Stimulated activated CD4-positive, alpha-beta T cell treated with anti-CD3 and anti-CD28 coated beads, Interleukin-12 subunit alpha, Interleukin-12 subunit beta, amount 100 ng/mL, for 48 hours (primary cell): ENCODE measurements at places on chromosomes 5 and 9.

- no peak for DNase-seq
Observed at GRCh38 chr9:75953218-75953617, 62.7 kb downstream of the PCSK5 start.

GRCh38 chr5:23445573-23445972, 61.8 kb upstream of the PRDM9 start:
- no peak for DNase-seq

DNA sequence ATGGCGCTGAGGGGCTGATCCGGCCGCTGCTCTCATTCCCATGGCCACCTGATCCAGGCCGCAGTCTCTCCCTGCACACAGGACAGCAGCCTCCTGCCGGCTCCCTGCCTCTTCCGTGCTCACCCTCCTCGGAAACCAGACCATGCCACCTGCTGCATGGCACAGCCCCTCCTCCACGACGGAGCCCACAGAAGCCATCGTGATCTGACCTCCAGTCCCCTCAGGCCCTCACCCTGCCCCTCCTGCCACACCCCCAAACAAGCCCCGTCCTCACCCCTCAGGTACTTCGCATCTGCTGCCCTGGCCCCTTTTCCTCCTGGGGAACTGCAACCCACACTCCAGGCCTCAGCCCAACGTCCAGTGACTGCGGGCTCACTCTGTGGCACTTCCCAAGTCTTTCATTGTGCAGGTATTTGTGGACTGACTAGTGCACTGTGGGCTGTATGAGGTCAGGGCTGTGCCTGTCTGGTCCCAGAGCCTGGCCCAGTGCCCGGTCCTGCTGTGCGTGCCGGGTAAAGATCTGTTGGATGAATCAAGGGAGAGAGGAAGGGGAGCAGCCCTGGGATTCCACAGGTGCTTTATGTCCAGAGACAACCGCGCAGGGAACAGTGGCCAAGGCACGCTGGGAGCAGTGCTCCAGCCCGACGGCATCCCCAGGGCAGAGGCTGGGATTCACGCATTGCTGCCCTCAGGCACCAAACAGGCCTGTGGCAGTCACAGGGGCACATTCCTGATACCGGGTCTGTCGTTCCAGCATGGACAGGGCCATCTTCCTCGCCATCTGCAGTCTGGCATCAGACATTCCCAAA, 86.1 kb downstream of the ADAMTS2 start:
- DNase-seq: no peak

DNA sequence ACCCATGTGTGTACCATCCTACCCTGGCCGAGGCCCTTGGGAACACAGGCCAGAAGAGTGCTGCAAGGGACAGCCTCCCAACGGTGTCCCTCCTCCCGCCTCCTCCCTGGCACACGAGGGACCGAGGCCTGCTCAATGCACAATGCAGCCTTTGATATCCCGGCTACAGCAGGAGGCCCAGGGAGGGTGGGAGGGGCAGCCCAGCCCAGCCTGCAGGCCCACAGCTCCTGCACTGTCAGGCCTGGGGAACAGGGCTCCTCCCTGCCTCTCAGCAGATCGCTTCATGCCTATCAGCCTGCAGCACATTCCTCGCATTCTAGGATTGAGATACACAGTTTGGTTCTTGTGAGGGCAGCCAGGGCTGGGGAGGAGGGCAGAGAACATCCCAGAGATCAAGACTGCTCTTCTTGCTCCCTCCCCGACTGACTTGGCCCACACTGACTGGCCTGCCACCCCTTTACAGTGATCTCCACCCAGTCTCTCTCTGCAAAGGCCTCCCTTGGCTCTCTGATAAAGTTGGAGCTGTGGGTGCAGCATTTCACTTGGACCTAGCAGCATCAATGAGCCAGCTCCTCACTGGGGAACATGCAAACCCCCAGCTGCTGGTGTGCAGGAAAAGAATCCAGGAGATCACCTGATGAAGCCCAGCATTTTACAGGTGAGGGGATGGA, at the start of gene SH3TC2:
TSS of gene SH3TC2 (minus strand) at position 46 of the 671 bp plus-strand sequence. CDS start at position 6, 40 bp downstream.
- no peak for DNase-seq

DNA sequence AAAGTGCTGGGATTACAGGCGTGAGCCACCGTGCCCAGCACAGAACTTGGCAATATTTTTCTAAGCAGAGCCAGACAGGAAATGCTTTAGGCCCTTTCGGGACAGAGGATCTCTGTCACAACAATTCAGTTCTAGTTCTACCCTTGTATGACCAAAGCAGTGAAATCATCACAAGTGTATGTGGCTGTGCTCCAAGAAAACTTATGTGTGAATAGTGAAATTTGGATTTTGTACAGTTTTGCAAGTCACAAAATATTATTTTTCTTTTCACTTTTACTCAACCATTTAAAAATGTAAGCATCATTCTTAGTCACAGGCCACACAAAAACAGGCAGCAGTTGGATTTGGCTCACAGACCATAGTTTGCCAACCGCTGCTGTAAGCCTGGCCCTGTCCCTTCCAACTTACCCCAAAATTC, 20.4 kb upstream of the PRUNE2 start:
- no peak for DNase-seq

DNA sequence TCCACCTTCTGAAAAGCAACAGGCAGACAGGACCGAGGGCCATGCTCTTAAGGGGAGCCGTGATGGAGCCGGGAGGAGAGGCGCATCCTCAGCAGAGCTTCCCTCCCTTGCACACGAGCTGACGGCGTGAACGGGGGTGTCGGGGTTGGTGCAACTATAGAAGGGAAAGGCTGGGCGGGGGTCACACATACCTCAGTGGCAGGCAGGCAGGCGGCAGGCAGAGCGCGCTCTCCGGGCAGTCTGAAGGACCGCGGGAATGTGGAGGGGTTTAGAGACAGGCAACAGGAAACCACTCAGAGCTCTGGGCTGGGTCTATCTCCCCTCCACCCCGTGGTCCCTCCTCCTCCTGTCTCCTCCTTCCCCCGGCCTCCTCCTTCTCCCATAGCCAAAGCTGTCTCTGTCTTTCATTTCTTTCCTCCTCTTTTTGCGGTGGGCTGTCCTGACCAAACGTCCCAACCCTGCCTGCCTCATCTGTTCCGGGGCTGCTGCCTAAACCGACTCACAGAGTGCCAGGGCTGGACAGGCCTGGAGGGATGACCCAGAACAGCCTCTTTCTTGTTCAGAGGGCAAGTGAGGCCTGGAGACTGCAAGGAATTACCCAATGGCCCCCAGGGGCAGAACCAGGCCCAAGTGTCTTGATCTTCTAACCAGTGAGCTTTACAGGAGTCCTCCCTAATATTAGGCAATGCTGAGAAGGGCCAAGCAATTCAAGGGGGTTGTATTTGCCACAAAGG, at the start of gene SPARC:
TSS of gene SPARC (minus strand) at position 242 of the 734 bp plus-strand sequence. CDS start 10,727 bp downstream, outside the sequence.
- DNase-seq: no peak

DNA sequence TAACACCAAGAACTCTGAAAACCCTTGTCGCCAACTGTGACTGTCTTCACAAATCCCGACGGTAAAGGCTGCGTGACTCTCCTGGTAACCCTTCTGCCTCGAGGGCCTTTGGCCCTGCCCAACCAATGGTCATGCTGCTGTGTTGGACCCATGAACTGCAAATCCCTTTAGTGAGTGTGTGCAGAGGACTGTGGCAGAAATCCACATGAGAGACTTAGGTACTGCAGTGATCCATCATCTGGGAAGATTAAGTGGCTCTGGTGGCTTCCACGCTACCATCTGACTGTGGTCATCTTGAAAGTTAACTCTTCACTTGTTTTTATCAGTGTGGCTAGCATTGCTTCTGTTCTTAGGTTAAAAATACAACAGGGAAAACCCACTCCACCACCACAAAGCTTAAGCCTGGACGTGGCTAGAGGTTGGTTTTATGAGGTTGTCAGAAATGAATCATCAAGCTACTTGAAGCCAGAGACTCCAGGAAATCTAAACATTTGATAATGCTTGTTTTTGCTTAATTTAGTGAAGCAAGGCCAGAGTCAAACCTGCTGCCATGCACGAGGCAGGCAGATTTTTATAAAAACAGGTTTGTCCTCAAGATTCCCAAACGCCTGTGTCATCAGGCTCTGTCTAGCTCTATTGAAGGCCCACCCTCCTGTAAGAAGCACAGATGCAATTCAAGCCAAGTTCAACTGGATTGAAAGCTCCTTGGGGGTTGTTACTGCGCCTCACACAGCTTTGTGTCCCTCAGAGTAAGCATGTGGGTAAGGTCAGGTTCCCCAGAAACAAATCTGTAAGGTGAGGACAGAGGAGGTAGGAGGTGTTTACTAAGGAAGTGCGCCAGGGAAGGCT, 52.7 kb upstream of the ERCC6L2 start:
- peak; percentile 24 for DNase-seq

- DNase-seq: no peak
Observed at GRCh38 chr5:158679221-158679641, 420.5 kb downstream of the EBF1 start.

- DNase-seq: no peak
Observed at GRCh38 chr9:79329861-79330260, 241.9 kb upstream of the TLE4 start.

GRCh38 chr9:131120620-131121228, 4.7 kb upstream of the NUP214 start:
- no peak for DNase-seq

- no peak for DNase-seq
Observed at GRCh38 chr5:73189871-73190376, 16.9 kb downstream of the TMEM174 start.

GRCh38 chr5:156640691-156641241, 209.3 kb upstream of the PPP1R2B start:
- no peak for DNase-seq

DNA sequence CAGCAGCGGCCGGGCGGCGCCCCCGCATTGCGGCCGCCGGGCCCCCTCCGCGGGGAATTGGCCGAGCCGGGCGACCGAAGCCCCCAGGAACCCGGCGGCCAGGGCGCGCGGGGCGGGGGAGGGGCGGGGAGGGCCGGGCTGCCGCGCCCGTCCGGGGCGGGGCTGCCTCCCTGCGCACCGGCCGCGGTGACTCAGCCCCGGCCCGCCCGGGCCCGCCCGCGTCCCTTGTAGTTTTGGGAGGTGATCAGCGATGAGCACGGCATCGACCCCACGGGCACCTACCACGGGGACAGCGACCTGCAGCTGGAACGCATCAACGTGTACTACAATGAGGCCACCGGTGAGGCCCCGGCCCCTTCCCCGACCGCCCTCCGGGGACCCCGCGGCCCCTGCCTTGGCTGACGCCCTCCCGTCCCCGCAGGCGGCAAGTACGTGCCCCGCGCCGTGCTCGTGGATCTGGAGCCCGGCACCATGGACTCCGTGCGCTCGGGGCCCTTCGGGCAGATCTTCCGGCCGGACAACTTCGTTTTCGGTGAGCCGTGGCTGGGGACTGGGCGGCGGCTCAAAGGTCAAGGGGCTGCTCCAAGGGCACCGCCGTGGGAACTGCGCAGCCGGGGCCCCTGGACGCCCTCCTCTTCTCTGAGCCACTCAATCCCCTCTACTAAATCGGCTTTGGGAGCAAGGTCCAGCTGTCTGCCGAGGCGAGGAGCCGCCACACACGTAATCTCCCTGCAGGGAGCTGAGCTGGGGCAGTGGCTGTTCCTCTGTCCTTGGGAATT, 592 bp downstream of the TUBB4B start:
- peak; percentile 65 for DNase-seq

- DNase-seq: no peak
Observed at GRCh38 chr5:116788851-116789403, 214.3 kb upstream of the SEMA6A start.

GRCh38 chr9:113630386-113631136, 167.0 kb downstream of the RGS3 start:
- no peak for DNase-seq

DNA sequence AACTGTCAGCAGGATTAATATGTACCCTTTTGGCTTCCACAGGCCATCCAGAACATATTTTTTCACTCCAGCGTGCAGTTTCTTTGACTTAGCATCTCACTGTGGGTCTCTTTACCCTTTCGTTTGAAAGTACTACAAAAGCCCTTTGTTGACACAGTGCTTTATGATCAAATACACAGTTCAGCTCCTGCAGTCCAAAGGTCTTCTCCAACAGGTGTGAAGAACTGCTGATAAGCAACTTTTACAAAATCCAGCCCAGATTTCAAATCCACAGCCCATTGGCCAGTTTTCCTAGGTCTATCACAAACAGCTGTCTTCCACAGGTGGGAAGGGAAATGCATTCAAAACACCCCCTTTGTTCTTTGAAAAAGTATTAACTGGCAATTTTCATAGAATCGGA, 54.8 kb downstream of the MYO10 start:
- no peak for DNase-seq

DNA sequence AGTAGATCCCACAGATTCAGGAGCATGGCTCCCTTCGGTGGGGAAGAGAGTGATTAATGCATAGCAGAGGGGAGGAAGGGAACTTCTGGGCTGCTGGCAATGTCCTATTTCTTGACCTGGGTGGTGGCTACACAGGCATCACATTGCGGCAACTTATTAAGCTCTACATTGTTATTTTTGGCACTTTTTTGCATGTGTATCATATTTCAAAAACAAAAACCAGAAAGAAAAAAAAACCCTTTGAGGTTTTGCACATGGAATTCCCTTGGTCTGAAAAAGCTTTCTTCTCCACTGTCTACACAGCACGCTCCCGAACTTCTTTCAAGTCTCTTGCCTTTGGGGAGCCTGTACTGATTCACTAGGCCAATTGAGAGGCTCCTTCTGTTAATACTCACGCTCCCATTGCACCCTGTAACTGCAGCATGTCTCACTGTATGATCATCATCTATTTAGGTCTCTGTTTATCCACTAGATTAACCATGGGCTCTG, 25.1 kb downstream of the CEMIP2 start:
- DNase-seq: no peak

- DNase-seq: no peak
Observed at GRCh38 chr5:117665121-117665520, 1090.5 kb upstream of the SEMA6A start.

- DNase-seq: no peak
Observed at GRCh38 chr9:93699650-93700049, 123.3 kb downstream of the PHF2 start.

DNA sequence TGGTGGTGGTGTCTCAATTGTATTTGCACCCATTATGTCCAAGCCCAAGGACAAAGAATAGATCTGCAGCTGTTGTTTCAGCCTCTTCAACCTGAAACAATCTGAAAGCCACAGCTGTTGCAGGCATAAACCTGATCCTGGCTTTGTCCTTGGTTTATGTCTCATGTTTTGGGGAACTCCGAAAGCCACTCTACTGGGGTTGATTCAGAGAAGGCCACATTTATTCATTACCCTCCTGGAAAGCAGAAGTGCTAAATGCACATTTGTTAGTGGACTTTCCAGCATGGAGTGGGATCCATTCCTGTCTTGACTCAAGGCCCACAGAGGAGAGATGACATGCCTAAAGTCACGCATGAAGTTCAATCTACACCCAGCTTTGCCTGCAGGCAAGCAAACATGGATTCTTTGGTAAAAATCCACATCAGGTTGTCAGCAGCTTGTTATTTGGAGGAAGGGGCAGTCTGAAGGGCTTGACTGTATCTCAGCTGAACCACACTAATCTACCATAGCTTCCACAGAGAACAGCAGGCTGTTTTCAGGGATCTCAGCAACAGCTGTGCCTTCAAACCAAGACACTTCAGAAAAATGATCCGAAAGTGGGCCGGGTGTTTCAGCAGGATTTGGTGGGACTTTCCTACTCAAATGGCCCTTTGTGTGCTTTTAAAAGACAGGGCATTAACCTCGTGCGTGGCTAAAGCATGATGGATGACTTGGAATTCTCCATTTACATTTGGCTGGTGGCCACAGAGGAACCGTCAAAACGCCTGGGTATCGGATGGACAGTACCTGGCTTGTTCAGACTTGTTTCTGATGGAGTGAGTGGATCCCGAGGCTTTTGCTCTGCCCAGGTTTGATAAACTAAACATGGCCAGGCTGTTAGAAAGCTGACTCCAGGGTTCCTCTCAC, 36.2 kb upstream of the ADAM19 start:
- no peak for DNase-seq

- no peak for DNase-seq
Observed at GRCh38 chr9:121650217-121651007, 1.0 kb upstream of the DAB2IP start.
